Astrocyte (in vitro differentiated cells and primary cell): ENCODE measurements at places on chromosomes 2 and 18. TPM values are rescaled to one million over a fixed set of nuclear protein-coding genes. Genes with fewer than 3 reads are reported as not detected.

Gene C2orf42
- total RNA-seq: 15.2 and 20.7 TPM in 2 replicates

Gene UGT1A4
- not detected in 2 replicates for total RNA-seq

DNA sequence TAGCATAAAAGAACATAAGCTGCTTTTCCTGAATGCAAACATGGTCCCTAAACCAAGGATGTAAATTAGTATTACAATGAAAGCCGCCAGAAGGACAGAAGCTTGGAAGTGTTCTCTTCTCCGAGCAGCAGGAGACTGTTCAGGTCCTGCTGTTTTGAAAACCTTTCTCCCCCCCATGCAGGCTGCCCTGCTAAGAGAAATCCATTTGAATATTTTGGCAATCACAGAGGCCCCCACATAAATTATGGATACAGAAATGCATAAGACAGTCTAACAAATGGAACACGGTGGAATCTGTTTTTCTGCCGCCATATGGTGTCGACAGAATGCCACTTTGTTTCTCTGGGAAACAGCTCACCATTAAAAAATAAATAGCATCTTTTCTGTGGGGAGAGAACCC, 600.4 kb upstream of the KLHL29 start:
- no peaks in the 10 kb centered on the region for H3K36me3 ChIP-seq
- no peaks in the 10 kb centered on the region for H3K27me3 ChIP-seq
- DNase-seq: no peak
- no peaks in the 10 kb centered on the region for H3K4me1 ChIP-seq

DNA sequence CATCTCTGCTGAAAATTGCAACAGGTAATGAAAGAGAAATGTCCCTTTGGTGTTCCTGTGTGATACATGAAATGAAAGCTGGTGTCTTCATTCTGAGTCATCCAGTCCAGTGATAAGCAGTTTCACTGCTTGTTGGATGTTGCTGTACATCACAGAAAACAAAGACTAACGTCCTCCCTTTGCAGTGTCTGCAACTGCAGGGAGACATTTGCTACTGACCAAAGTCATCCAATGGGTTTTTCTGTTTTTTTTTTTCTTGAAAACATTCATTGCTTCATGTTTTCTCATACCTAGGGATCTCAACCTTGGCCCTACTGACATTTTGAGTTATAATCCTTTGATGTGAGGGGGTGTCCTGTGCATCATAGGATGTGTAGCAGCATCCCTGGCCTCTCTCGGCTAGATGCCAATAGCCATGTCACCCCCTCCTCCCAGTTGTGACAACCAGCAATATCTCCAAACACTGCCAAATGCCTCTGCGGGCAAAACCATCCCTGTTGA, 63.6 kb upstream of the FZD5 start:
- H3K36me3 ChIP-seq: no peaks in the 10 kb centered on the region
- DNase-seq: no peak
- H3K4me3 ChIP-seq: no peak overlapping the region
- no peak overlapping the region for H3K27ac ChIP-seq

DNA sequence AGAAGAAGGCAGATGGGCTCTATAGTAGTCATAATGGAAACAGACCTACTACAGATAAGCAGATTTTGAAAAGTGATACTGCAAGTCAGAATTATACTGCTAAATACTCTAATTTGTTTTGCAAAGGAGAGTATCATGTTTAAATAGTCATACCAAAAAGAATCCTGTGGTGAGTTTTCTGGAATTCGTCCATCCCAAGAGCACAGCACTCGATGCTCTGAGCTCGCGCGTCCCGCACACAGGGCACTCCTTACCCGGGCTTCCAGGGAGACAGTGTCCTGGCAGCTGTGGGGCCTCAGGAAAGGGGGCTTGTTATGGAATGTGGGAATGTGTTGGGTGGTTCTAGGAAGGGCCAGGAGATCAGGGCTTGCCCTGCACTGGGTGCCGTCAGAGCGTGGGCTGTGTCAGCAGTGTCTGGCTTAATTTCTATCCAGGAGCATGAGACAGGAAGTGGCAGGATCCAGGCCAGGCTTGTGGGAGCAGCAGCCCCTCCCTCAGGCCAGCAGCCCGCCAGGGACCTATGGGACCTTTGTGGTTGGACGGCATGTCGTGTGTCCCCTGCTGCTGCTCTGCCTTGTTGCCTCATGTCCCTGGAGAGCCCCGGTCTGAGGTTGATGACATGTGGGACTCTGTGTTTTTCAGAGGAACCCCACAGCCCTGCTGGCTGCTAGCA, 193.2 kb upstream of the TPO start:
- no peaks in the 10 kb centered on the region for H3K4me1 ChIP-seq
- no peak overlapping the region for H3K4me3 ChIP-seq
- H3K36me3 ChIP-seq: no peaks in the 10 kb centered on the region
- no peak for DNase-seq

GRCh38 chr2:126635281-126635680, 20.7 kb upstream of the GYPC start:
- H3K4me1 ChIP-seq: no peaks in the 10 kb centered on the region
- no peak overlapping the region for H3K4me3 ChIP-seq
- H3K36me3 ChIP-seq: no peaks in the 10 kb centered on the region
- no peaks in the 10 kb centered on the region for H3K27me3 ChIP-seq
- DNase-seq: no peak
- no peak overlapping the region for H3K27ac ChIP-seq
